ENCODE measurements at places on chromosomes 1 and 21.

GRCh38 chr1:198106011-198106410 lies 50.8 kb upstream of the NEK7 start:
- DNase-seq = no peak

GRCh38 chr1:116207126-116207735 lies 96.0 kb downstream of the MAB21L3 start:
- no peak for DNase-seq

- no peak for DNase-seq
Observed at GRCh38 chr1:169630006-169630405, at the start of gene SELP. SELP (minus strand) TSS chr1:169630124; CDS start chr1:169630074, 50 bp downstream.

- no peak for DNase-seq
Observed at GRCh38 chr1:87089823-87090222, 175.4 kb downstream of the HS2ST1 start.

DNA sequence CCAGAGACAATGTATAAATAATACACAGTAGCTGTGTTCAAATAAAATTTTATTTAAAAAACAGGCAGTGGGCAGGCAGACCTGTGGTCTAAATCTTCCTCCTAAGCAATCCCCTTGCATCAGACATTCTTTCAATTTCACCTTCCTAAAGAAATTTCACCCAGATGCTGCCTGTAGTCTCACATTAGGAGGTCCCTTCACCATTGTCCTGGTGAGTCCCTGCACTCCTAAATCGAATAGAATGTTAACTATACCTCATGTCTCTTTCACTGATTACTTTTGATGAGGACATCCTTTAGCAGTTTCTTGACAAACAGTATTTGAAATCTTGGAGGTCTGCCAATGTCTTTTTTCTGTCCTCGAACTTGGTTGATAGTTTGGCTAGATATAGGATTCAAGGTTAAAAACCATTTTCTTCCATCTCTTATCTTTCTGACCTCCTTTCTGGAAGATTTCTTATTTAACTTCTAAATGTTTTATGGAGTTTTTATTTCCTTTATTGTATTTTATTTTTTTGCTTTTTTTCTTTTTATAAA lies 77.5 kb downstream of the LPGAT1 start:
- no peak for DNase-seq

DNA sequence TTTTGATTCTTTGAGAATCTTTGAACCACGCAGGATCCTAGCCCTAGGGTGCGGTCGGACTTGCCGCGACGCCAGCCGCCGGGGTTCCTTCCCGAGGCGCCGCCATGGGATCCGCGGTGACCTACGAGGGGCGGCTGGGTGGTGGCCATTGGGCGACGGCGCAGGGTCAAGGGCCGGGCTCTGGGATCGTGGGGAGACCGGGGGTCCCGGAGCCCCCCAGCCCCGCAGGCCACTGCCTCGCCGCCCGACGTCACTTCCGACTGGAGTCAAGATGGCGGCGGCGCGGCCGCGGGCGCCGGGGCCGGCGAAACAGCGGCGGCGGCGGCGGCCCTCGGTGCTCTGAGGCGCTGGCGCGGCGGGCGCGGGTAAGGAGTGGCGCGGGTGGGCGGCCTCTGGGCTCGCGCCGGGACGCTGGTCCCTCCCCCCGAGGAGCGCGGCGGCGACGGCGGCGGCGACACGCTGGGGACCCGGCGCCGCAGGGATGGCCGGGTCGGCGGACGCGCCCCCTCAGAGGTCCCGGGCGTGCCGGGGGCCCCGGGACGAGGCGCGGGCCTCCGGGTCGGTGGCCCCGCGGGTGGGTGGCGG lies at the start of gene PRDM2:
TSS of gene PRDM2 (plus strand) at position 253 of the 585 bp plus-strand sequence. CDS start 15,418 bp downstream, outside the sequence.
- peak; percentile 36 for DNase-seq

- no peak for DNase-seq
Observed at GRCh38 chr1:150905301-150905700, 18.4 kb downstream of the CTXND2 start.

- no peak for DNase-seq
Observed at GRCh38 chr1:89487972-89488371, 36.7 kb upstream of the LRRC8B start.

GRCh38 chr1:191498318-191498717 lies 659.9 kb upstream of the RGS18 start:
- peak; percentile 46 for DNase-seq

GRCh38 chr1:201408176-201408833 lies 9.2 kb upstream of the LAD1 start:
- peak; percentile 87 for DNase-seq

- no peak for DNase-seq
Observed at GRCh38 chr1:205927247-205927646, 16.0 kb downstream of the SLC26A9 start.

GRCh38 chr21:34110594-34111202 lies 37.3 kb downstream of the MRPS6 start:
- no peak for DNase-seq

- DNase-seq = peak; percentile 90
Observed at GRCh38 chr1:205335692-205336091, 14.1 kb upstream of the NUAK2 start.

GRCh38 chr1:219773775-219774174 lies 154.6 kb downstream of the SLC30A10 start:
- DNase-seq = no peak

DNA sequence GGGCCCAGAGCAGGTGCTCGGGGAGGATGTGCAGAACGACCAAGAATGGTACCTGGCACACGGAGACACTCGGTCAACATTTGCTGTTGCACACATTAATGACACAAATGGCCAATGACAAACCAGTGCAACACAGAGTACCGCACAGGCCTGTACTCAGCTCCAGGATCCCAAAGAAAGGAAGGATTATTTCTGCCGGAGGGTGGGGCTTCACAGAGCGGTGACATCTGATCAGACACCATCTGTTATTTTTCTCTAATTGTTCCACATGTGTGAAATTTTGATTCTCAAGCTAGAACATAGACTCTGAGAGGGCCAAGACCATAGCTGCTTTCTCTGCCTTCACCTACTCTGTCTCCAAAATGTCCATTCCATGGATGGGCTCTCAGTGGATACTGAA lies 100.4 kb downstream of the MRPL37 start:
- DNase-seq = no peak

GRCh38 chr1:11518791-11519628 lies 40.1 kb downstream of the DISP3 start:
- no peak for DNase-seq

GRCh38 chr1:165129568-165130164 lies 226.8 kb downstream of the LMX1A start:
- peak; percentile 24 for DNase-seq

DNA sequence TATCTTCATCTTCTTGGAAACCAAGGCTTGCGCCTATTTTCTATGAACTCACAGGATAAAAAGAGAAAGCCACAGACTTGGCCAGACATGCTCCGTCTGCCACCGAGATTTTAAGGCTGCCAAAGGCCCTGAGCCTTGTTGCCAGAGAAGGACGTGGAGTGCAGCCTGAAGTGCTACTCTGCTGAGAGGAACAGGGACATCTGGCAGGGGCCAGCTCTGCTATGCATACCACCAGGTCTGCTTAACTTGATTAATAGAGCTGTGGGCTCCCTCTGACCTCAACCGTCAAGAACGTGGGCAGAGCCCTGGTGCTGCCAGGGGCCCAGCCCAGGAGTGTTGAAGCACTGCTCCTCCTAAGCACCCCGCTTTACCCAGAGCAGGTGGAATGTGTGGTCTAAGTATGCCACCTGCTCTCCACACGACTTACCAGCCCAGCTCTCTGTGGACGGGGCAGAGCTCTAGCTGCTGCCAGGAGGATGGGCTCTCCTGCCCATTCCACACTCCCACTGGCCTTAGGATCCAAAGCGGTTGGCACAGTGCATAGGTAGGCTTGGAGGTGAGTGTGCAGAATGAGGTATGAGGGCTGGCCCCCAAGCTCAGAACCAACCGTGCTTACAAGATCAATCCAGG lies 10.6 kb downstream of the HCRTR1 start:
- DNase-seq = no peak

GRCh38 chr1:58836408-58836807 lies 52.6 kb upstream of the JUN start:
- DNase-seq = no peak

DNA sequence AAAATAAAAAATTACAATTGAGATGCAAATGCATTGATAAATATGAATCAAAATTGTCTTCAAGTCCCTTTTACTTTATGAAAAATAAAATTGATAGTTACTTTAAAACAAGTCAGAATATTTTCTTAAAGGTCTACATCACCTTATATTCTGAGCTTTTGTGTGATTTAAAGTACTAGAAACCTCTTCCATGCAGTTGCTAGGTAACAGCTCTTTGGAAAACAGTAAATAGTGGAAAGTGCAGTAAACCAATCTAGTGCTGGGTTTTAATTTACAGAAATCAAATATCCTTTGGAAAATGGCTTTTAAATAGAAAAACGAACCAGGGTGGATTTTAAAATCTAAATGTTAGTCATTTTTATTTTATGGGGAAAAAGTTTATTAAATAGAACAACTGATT lies 227.9 kb downstream of the KCNT2 start:
- DNase-seq = no peak

GRCh38 chr1:235078480-235079381 lies 49.9 kb downstream of the TOMM20 start:
- DNase-seq = no peak

GRCh38 chr21:46469275-46469674 lies 10.6 kb downstream of the DIP2A start:
- DNase-seq = no peak

- no peak for DNase-seq
Observed at GRCh38 chr1:155037043-155037442, 3.4 kb downstream of the DCST1 start.

GRCh38 chr21:23093259-23093658 lies 2095.1 kb downstream of the NCAM2 start:
- no peak for DNase-seq

GRCh38 chr21:37909936-37910335 lies 6.3 kb downstream of the KCNJ6 start:
- DNase-seq = no peak

- DNase-seq = no peak
Observed at GRCh38 chr1:55559161-55559611, 344.0 kb upstream of the USP24 start.

DNA sequence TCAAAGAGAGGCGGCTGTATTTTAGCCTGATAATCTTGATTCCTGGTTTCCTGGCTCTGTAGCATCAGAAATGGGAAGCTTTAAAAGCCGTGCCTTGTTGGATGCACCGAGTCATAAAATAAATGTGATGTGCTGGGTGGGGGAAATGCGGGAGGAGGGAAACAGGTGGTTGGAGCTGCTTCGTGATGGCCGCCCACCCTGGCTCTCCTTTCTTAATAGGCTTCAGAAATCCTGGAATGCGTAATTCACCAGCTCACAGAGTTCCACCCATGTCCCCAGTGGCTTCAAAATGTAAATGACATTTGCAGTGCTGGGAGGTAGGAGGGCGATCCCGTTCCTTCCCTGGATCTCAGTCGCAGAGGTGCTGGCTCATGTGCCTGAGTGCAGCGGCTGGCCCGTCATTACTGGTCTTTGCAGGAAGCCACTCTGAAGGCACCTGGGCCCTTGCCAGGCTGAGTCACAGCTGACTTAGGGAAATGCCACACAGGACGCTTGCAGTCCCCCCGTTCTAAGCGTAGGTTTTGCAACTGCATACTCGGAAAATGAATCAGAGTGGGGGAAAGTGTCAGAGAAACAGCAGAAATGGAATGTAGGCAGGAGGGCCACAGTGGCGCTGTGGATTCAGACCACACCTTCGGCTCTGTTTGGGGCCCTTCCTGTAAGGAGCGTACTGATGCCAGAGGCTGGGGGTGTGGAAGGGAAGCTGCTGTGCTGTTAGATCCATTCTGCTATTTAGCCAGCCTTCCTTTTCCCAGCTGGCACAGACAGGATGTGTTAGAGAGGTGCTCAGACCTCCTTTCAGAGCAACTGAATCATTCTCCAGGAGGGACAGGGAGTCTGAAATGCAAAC lies 37.6 kb downstream of the GALNT2 start:
- peak; percentile 98 for DNase-seq

DNA sequence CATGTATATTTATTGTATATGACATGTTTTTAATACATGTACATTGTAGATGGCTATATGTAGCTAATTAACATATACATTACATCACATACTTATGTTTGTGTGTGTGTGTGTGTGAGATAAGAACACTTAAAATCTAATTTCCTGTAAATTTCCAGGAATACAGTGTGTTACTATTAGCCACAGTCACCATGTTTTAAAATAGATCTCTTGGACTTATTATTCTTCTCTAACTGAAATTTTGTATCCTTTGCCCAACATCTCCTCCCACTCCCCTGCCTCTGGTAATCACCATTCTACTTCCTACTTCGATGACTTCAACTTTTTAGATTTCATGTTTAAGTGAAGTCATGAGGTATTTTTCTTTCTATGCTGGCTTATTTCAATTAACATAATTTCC lies 64.8 kb downstream of the FCRL5 start:
- DNase-seq = no peak

DNA sequence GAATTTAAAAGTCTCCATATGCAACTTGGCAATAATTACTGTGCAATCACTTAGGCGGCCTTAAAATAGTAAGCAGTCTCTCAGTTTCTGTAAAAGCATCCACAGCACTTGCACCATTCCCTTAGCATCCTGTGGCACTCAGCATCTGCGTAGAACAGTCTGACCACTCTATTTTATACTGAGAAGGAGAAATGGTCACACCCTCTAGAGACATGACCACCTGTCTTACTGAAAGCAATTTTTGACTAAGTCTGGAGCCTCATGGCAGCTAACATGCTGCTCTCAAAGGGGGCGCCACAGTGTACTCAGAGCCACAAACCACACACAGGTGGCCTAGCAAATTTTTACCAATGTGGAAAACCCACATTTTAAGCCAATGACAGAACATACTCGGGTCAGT lies 62.0 kb downstream of the KCNK1 start:
- DNase-seq = no peak

DNA sequence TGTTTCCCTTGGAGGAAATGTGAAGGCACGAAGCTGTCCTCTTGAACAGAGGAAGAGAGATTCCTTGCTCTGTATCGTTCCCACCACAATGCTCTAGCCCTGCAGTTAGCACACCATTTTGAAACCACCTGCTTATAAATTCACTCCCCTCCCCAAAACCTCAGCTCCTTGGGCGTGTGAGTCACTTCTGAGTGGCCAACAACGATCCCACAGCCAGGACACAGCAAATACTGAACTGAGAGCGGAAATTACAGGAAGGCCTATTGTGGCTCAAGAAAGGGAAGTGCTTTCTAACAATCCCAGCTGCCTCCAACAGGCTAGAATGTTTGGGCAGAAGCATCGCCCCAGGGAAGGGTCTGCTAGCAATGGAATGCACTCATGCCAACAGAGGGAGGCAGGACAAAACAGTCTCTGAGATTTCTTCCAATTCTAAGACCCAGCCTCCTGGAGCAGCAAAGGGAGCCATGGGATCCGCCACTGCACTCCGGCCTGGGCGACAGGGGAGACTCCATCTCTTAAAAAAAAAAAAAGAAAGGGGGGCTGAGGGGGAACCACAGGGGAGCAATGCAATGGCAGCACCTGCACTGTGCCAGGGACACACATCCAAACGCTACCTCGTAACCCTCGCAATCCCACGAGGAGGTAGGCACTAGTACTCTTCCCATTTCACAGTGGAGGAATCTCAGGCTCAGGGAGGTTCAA lies 1.9 kb downstream of the TMEM53 start:
- DNase-seq = no peak

GRCh38 chr1:39490596-39491145 lies 765 bp upstream of the BMP8A start:
- no peak for DNase-seq
